ENCODE measurements at places on chromosomes 5 and 9.

DNA sequence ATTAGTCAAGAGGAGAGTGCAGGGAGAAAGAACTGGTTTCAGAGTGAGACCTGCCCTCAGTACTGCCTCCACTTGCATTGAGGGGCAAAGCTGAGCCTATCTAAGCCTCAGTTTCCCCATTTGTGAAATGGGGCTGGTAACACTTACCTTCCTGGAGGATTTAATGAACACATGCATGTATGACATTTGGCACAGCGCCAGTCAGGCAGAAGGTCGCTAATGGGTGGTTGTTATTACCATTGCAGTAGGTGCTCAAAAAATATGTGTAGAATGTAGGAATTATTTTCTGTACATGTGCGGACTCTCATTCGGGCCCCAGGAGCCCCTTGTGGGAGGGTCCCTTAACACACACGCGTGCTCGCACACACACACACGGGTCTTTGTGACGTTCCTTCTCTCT, 10.9 kb downstream of the FAT2 start:
- no peak for DNase-seq

GRCh38 chr9:105393576-105394344, 54.1 kb upstream of the FSD1L start:
- DNase-seq = no peak

GRCh38 chr5:57186194-57186593, 12.3 kb downstream of the GPBP1 start:
- DNase-seq = peak; percentile 29

GRCh38 chr5:111929867-111930266, 172.9 kb upstream of the NREP start:
- peak; percentile 55 for DNase-seq

DNA sequence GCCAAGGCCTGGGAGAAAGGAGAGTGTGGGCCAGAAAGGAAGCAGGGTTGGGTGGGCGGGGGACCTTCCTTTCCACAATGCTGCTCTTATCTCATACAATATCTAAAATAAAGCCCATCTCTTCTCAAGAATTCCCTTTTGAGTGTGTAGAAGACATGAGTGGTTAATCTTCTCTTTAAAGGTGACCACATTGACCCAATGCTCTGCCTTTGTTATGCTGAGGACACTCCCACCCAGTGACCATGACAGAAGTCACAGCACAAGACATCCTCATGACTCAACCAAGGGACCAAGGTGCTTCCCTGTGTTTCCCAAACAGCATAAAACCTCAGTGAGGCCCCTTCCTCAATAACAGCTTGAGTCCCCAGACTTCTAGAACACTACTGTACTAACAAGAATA, 193.0 kb upstream of the ADAMTS16 start:
- DNase-seq = peak; percentile 1

- no peak for DNase-seq
Measured at GRCh38 chr5:45795458-45795857, 99.3 kb upstream of the HCN1 start.

DNA sequence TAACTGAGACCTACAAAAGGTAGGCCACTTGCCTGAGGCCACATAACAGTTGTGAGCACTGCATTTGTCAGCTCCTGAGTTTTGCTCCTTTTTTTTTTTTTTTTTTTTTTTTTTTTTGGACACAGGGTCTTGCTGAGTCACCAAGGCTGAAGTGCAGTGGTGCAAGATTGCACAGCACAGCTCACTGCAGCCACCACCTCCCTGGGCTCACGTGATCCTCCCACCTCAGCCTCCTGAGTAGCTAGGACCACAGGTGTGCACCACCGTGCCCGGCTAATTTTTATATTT, 37.1 kb downstream of the LAMC3 start:
- DNase-seq = no peak

GRCh38 chr9:78462611-78463010, 165.7 kb downstream of the PSAT1 start:
- no peak for DNase-seq

GRCh38 chr5:149422366-149423048, 43.4 kb upstream of the IL17B start:
- no peak for DNase-seq

- no peak for DNase-seq
Measured at GRCh38 chr9:130188860-130189481, 16.8 kb downstream of the NCS1 start.

DNA sequence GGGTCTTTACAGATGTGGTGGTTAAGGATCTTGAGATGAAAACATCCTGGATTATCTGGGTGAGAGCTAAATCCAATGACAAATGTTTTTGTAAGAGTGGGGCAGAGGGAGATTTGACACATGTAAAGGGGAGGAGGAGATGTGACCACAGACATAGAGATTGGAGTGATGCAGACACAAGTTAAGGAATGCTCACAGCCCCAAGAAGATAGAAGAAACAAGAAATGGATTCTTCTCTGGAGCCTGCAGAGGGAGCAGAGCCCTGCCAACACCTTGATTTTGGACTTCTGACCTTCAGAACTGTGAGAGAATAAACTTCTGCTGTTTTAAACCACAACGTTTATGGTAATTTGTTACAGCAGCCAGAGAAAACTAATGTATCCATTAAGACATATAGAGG, 21.7 kb downstream of the ITGA2 start:
- no peak for DNase-seq

DNA sequence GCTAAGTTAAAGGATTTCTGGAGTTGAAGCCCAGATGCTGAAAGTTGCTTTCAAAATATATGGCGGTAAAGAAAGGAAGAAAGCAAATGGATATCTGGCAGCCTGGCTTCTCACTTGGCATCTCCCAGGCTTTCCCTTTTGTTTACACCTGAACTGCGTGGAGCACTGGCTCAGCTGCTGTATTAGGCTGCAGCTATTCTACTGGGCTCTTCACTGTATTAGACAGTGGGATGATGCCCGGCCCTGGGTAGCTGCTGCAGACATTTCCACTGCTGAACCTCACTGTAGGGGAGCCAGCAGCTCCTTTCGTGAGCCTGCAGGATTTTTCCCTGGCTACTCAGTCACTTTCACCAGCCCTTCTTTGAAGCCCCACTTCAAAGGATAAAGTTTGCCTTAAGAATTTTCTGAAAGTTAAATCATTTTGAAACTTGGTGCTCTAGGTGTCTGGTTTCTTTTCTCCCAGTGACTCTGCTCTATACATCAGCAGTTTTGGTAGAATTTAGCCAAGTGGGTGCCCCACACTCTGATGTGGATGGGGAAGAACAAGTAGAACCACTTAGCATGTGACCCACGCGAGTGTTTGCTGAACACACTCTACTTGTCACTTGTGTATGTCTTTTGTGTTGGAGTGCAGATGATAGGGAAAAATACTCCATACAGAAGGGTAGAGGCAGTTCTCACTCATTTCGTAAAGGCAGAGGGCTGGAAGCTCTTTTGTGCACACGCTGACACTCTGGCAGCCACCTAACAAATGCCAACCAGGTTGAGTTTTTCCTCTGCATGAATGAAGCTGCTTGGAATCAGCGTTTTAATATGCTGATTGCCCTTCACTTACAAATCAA, 49.9 kb downstream of the C9orf152 start:
- no peak for DNase-seq

GRCh38 chr9:134182554-134183085, 18.3 kb upstream of the RNU6ATAC start:
- no peak for DNase-seq

GRCh38 chr5:113989278-113989912, 372.5 kb upstream of the KCNN2 start:
- no peak for DNase-seq

DNA sequence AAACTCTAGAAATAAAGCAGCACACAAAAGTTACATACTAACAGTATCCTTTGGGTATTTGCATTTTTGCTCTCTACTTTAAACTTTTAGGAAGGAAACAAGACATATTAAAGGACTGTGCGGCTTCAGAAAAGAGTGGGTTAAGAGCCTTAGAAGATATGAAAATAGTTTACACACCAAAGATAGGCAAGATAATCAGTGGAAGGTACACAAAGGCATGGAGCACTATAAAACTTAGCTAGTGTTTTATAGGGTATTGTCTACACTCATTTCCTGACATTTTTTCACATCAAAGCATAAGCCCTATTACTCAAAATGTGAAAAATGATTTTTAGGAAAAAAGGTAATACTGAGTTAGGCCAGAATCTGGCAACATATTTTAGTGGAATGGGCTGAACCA, 43.7 kb upstream of the APBA1 start:
- no peak for DNase-seq

DNA sequence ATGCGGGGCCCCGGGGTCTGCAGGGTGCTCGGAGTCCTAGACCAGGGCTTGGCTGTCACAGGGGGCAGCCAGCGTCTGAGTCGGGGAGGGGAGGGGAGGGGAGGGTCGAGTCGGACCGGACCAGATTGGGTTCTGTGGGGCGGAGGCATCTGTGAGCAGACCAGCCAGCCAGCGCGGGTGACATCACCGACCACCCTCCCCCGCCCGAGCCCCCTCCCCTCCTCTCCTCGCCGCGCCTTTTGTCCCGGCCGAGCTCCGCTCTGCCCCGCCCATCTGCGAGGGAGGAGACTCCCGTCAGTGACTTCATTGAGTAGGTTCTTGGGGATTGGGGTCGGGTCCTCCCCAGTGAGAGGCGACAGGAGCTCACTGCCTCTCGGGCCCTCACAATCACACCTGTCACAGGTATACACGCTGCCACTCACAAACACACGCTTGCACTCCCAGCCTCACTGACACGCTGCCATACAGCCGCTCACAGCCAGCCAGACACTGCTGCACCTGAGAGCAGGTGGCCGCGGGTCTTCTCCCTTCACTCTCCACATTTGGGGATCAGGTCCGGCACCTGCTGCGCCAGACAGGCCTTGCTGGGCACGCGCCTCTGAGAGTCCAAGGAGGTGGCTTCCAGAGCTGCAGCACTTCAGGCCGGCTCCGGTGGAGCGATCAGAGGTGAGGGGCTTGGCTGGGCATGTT, 546 bp downstream of the DNAJB5 start:
- DNase-seq = peak; percentile 51

DNA sequence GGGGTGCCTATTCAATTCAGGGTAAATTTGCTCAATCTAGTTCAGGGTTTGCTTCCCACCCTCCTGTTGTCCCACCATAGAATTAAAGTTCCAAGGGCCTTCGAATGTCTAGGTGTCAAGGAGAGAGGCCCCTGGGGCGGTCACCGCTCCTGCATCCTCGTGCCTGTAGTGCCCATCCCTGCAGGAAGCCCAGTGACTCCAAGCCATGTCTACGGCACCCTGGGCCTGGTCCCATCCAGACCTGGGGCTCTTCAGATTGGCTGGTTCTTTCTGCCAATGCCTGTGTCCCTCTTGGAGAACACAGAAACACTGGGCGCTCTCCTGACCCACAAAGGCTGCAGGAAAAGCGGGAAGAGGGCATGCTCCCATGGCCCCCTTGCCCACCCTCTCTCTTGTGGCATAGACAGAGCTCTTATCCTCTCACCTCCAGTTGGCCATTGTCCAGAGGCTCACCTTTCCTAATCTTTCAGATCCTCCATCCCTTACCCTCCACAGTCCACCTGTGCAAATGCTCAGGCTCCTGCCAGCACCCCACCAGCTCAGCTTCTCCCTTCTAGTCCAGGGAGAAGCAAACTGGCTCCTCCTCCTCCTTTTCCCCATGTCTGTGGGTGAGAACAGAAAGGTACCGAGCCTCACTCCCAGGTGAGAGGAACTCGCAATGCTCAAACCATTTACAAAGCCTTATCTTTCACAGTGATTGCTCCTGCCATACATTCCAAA, 253.0 kb upstream of the IRX2 start:
- DNase-seq = no peak

- no peak for DNase-seq
Measured at GRCh38 chr9:134040176-134040565, 14.9 kb downstream of the BRD3OS start.

DNA sequence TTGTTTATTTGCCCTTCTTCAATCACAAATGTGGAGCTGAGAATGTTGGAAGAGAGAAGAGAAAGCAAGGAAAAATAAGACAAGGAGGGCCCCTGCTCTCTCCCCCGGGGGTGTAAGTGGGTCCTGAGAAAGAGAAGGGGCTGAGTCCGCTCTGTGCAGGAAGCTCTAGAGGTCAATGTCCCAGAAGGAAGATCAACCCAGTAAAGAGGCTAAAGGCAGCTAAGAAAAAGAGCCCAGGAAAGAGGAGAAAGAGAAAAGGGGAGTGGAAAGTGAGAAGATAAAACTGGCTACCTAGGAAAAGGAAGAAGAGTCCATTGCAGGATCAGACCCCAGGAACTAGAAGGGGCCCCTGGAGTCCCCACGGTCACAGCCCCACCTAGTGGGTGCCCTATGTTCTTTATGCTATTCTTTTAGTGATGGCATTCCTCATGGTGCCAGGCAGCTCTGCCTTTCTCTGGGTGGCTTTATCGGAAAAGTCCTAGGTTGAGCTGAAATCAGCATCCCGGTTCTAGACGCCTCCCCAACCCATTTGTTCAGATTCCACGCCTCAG, 583.4 kb downstream of the ACTL7B start:
- peak; percentile 65 for DNase-seq

DNA sequence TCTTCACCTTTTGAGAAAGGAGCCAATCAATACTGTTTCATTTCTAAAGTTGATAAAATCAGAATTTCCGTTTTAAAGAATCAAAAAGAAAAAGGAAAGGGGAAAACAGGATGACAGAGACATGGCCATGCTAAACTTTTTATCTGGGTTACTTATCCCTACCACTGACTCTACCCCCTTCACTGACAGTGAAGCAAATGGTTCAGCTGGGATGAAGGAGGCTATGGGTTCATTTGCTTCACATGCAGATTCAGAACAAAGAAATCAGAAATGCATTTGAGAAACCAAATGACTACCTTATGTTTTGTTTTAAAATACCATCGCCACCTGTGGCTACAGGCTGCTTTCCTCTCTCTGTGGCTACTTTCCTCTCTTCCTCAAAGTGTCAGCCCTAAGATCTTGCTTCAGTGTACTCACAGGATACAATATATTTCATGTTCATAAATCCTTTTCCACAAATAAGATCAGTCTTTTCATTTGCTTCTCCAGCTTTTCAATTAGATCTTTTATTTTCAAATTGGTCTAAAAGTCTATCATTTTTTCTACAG, 53.3 kb downstream of the LPAR1 start:
- DNase-seq = no peak

- DNase-seq = no peak
Measured at GRCh38 chr5:63124266-63124665, 545.6 kb downstream of the LRRC70 start.

DNA sequence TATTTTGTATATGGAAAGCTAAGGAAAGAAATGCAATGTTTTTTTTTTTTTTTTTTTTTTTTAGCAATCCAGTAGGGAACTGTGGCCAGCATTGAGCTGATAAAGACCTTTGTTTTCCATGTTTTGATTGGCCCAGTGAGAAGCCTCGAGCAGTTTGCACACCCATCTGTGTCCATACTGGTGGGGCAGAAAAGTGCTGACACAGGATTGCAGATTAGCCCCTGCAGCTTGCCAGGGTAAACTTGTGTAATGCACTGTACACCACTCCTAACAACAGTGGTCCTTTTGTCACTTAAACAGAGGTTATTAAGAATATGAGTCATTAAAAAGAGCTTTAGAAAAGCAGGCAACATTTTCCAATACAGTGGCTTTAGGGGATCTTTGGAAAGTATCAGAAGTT, 132.8 kb upstream of the CDKN2B start:
- no peak for DNase-seq

GRCh38 chr5:31133488-31133887, 60.0 kb upstream of the CDH6 start:
- peak; percentile 24 for DNase-seq

GRCh38 chr5:14105718-14106410, 37.3 kb upstream of the TRIO start:
- DNase-seq = peak; percentile 41
